ENCODE measurements at places on chromosomes 12 and 14.

- no peak for DNase-seq
Measured at GRCh38 chr12:41514021-41514777, 326.1 kb downstream of the PDZRN4 start.

DNA sequence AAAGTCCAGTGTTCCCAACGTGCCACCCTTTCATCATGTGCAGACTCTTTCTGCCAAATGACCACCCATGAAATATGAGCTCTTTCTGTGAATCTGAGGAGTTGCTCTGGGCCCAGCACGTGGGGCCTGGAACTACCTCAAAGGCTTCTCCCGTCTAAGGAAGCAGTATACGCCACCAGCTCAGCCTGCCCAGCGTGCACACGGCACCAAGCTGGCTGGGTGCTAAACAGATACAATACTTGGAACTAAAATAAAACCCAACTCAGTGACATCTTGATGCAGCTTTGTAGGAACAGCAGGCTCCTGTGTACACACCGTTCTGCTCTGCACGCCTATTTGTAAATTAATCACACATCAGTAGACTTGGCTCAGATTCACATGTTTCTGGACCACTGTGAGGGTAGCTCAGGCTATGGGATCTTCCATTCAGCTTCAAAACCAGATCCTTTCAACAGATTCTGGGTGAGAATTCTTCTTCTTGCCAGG is 74.8 kb downstream of the ARL6IP4 start:
- peak; percentile 92 for DNase-seq

- no peak for DNase-seq
Measured at GRCh38 chr12:132238488-132238854, 90.9 kb downstream of the GALNT9 start.

- DNase-seq = no peak
Measured at GRCh38 chr14:92651106-92651757, 97.2 kb downstream of the LGMN start.

DNA sequence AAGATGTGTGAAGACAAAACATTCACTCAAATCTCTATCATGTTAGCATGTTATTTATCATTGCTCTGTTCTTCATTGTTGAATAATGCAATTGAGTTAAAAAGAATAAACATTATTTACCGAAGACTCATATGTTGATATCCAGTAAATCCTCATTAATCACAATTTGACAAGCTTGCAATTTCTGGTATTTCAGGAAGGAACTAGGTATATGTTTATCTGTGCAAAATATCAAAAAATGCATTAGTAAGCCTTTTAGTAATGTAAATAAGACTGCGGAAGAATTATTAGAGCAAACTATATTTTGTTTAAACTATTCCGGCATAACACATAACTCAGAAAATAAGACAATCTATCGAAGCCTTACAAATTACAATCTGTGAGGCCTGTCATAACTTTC is 222.7 kb upstream of the NOVA1 start:
- no peak for DNase-seq

DNA sequence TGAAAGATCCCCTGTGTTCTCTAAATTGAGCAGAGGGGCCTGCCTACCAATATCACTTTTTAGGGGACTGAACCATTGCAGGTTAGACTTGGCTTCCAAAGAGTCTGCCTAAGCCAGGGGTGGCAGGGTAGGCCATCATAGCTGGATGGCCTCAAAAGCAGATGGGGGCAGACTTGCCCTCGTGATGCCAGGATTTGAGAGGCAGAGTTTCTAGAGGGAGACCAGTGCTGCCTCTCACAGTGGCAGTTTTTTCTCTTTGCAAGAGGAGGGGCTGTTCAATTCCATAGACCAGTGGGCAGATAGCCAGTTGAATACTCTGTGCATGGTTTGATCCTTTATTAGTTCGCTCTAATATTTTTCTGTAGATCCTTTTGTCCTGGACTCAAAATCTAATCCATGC is 23.8 kb upstream of the SMCO2 start:
- no peak for DNase-seq

GRCh38 chr12:58435647-58436046 is 484.7 kb downstream of the LRIG3 start:
- DNase-seq = no peak

DNA sequence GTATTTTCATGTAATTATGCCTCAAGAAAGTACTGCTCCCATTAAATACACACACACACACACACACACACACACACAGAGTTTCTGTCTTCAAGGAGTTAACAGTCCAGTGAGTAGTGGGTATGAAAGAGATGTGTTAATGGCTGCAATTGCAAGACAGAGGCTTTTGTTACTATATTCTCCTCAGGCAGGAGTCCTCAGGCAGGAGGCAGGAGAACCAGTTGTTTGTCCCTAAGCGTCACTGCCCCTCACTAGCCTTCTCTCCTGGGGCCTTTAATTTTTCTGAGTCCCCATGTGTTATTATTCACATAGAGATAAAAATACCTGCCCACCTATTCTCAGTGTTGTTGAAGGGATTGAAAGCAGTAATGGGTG is 31.2 kb downstream of the DAD1 start:
- DNase-seq = no peak

- DNase-seq = no peak
Measured at GRCh38 chr12:27937768-27938167, 34.8 kb downstream of the PTHLH start.

GRCh38 chr12:65430571-65431306 is 152.3 kb downstream of the MSRB3 start:
- no peak for DNase-seq

- no peak for DNase-seq
Measured at GRCh38 chr14:101817501-101818001, 56.0 kb downstream of the PPP2R5C start.

DNA sequence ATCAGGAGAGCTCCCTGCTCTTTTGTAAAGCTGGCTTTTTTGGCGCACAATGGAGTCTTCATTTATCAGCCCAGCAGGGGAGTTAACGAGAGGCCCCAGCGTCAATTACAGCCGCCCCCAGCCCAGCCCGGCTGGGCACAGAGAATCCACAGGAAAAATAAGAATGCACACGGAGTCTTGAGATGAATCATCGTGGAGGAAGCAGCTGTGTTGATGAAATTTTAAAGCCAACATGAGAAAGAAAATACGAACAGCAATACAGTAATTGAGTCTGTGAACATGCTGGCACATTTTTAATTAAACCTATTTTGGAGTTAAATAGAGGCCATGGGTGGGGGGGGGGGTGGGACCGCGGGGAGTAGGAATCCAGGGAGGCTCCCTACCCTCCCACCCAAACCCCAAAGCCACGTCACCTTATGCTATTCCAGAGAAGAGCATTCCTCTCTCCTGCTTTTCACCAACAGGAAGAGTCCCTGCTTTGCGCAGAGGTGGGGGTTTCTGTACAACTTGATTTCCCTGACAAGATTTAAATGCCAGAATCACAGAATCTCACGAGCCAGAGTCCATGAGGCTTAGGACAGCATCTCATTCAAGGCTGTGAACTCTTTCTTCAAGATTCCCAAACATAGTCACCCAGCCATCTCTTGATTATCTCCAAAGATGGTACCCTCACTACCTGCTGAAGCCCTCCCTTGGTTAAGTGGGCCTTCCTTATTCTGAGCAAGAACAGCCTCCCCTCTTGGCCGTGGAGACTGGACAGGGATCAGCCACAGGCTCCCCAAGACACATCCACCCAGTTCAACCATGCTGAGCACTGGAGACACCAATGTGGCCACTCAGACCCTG is 50.3 kb downstream of the CCNK start:
- DNase-seq = no peak

- no peak for DNase-seq
Measured at GRCh38 chr14:101187816-101188570, 284.5 kb upstream of the RTL1 start.

DNA sequence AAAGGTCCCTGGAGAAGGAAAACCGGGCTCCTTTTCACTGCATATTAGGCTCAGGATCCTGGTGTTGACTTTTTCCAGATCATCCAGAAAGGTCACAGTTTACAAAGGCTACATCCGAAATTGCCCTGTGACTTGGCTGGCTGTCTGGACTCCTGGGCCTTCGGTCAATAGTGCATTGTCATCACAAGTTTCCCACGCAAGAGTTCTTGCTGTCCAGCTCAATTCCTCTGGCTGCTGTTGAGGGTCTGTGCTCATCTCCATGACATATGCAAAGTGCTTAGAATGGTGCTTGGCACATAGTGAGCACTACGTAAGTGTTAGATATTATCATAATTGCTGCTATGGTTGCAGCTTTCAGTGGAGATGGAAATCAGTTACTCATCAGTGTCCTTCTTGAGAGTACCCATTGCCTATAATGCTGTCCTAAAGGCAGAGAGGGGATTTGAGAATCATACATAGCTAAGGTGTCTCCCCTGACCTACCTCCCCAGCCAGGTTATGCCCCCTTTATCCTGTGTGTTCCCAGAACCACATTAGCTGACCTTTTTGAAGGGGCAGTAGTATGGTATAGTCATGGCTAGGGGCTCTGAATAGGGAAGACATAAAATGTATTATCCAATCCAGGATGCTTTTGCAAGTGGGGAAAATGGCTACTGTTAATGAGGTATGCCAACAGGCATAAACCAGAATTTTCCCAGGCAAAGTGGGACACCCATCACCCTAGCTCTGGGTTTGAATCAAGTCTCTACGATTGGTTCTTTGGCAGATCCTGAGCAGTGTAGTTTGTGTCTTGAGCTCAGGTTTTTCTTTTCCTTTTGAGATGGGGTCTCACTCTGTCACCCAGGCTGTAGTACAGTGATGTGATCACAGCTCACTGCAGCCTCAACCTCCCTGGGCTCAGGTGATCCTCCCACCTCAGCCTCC is 132.0 kb upstream of the CCND2 start:
- no peak for DNase-seq

DNA sequence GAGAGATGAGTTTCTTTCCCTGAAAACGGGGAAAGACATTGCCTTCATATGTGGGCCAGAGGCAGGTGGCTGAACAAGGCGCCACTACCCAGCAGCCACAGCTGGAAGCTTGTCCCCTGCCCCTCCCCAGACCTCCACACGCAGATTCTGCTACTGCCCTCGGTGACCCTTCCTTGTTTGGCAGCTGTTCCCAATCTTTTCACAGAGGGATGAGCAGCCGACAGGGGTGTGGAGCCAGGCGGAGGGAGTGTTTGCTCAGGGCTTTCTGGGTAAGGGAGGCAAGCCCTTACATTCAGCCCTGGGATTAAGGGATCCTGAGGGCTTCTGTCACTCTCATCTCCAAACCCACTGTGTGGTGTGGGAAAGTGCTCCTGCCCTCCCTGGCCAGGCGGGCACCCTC is 4.5 kb upstream of the KRT4 start:
- no peak for DNase-seq

DNA sequence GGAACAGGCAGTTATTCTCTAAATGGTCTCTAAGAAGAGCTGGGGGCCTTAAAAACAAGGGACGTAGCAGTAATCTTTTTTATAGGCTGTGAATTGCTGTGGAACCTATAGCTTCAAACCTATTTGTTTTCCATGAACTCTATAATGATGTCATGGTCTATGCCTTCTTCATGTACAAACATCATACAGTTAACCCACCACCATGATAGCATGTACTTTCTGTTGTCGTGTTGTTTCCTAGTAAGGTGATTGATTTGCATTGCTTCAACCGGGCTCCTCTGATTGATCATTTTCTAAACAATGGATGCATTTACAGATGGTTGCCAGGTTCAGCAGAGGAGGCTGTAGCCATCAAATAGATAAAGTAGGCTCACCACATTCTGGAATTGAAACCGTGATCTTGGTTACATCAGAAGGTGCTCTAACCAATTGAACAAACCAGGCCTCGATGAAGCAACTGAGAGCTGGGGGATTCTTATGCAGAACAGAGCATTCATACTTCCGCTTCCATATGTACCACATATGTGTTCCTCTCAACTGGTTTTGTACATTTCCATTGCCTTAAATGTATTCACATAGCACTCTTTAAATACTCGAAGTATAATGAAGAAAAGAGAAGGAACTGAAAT is 25.6 kb upstream of the PCNX1 start:
- no peak for DNase-seq

DNA sequence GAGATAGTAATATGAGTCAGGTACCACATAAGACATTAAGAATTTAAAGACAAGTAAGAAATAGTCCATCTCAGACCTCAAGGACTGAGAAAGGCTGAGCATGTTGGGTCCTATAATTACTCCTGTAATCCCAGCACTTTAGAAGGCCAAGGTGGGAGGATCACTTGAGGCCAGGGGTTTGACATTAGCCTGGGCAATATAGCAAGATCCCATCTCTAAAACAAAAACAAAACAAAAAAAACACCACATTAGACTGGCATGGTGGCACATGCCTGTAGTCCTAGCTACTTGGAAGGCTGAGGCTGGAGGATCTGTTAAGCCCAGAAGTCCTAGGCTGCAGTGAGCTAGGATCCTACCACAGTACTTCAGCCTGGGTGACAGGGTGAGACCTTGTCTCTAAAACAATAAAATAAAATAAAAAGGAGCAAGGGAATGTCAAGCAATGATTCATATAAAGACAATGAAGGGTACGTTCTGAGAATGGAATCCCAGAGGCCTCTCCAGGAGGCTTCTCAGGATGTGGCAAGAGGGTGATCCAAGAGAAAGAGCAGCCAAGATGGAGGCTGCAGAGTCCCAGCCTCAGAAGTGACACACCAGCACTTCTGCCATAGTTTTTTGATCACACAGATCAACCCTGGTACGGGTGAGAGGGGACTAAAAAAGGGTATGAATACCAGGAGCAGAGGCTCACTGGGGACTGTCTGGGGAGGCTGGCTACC is 206.4 kb downstream of the CRADD start:
- DNase-seq = no peak

DNA sequence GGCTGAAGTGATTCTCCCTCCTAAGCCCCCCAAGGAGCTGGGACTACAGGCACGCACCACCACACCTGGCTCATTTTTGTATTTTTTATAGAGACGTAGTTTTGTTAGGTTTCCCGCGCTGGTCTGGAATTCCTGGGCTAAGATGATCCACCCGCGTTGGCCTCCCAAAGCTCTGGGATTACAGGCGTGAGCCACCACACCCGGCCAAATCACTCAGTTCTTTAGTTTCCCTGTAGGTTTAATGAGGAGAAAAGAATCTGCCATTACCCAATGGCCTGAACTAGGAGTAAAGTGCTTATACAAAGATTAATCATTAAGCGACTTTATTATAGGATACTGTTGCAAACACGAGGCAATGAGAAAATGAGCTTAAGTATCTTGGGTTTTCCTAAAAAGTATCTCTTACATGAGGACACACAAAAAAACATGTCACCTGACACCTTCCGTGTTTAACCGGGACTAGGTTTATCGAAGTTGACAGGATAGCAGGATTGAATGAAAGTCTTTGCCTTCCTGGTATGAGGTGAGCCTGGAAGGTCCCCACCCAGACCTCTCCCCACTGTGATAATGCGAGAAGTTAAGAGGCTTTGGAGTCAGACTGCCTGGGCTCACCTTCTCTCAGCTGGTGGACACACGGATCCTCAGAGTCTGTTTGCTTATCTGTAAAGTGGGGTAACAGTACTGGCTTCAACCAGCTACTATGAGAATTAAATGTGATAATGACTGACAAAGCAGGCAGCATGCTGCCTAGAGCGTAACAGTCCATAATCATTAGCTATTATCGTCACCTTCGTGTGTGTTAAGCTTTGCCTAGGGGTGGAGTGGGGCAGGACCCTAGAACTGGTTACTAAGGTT is 133.5 kb upstream of the KRAS start:
- DNase-seq = no peak

DNA sequence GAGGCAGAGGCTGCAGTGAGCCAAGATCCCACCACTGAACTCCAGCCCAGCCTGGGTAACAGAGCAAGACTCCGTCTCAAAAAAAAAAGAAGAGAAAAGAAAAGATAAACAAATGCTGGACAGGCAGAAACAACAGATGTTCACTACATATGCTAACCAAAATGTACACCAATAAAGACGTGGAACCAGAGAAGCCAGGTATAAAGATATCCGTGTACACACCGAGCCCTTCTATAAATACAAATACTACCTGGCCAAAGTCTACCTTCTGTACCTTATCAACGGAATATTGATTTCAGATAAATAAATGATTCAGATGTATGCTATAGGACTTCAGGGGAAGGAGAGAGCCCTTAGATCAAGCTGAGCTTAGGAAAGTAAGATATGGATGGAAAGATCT is 10.8 kb upstream of the KRT8 start:
- no peak for DNase-seq

Measured in NCI-H1694 (cell line).